Left colon (tissue), 2 donors: ENCODE measurements at places on chromosomes 1 and 21. TPM values are rescaled to one million over a fixed set of nuclear protein-coding genes. Genes with fewer than 3 reads are reported as not detected.

- no peak for DNase-seq
Observed at GRCh38 chr21:38140207-38140903, 116.4 kb upstream of the KCNJ15 start.

DNA sequence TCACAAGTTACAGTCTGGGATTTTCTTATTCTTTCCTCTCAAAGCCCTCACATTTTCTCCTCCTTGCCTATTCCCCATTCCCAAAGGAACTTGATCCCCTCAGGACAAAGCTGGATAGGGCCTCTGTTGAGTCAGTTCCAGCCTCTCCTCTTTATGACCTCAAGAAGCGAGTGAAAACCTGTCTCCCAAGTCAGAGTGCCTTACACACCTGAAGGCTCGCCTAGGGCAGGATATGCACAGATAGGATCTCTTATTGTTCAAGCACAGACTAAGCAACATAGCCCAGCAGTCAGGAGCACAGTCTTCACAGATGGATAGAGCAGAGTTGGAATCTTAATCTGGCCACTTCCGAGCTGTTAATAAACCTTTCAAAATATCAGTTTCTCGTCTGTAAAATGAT, 60.8 kb upstream of the PRRC2C start:
- DNase-seq, result no peak

DNA sequence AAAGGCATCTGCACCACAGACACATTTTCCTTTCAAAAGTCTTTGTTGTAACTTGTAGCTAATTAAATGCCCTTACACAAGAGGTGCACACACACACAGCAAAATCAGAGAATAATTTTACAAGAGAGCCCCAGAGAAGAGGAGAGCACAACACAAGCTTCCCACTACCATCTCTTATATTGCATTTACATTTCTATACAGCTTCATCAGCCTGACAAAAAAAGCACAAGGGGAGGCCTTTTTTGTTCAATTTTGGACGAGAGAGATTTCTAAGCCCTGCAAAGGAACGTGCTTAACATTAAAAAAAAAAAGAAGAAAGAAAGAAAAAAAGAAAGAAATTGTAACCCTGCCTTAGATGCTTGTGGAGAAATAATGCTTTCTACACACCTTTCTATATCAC, 17.1 kb upstream of the ESRRG start:
- no peak for DNase-seq

DNA sequence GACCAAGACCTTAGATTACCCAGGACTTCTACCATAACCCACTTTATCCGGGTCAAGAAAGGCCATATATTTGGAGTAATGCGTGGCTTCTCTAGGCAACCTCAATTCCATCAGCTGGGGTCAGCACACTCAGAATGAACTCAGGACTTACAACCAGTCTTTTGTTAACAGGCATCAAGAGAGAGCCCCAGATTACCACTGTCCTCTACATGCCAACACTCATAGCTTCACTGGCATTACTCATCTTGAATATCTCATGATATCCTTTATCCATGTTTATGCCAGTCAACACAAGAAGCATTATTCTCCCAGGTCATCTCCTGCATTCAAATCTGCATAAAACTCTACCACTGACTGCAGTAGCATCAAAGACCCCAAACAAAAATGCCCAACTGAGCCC, 6.6 kb upstream of the FCGR2A start:
- no peak for DNase-seq

DNA sequence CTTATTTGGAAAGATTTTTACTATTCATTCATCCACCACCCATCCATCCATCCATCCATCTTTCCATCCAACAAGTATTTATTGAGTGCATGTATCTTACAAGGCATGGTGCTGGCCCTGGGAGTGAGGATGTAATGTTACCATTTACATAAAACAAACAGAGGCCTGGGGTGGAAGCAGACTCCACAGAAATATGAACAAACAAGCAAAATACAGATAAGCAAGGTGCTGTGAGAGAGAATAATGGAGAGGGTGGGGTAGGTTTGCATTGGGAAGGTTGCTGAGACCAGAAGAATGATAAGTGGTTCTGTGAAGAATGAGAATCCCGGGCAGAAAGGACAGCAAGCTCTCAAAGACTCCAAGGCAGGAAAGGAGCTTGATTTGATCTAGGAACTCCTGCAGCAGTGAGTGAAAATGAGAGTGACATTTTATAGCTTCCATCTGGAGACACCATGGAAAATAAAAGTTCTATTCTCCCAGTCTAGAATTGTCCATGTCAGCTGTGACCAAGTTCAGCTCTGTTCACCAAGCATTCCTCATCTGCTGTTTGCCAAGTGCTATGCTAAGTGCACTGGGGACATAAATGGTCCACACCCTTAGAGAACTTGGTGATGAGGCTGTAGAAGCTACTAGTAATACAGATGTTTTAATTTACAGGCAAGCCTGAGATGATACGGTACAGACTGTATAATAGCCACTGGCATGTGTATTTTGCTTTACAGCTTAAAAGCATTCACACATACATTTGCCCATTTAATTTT, 75.3 kb downstream of the PEX14 start:
- no peak for DNase-seq

- no peak for DNase-seq
Observed at GRCh38 chr21:37243961-37244360, 23.2 kb downstream of the VPS26C start.

GRCh38 chr1:157646144-157646543, 48.3 kb upstream of the FCRL4 start:
- DNase-seq, result no peak

DNA sequence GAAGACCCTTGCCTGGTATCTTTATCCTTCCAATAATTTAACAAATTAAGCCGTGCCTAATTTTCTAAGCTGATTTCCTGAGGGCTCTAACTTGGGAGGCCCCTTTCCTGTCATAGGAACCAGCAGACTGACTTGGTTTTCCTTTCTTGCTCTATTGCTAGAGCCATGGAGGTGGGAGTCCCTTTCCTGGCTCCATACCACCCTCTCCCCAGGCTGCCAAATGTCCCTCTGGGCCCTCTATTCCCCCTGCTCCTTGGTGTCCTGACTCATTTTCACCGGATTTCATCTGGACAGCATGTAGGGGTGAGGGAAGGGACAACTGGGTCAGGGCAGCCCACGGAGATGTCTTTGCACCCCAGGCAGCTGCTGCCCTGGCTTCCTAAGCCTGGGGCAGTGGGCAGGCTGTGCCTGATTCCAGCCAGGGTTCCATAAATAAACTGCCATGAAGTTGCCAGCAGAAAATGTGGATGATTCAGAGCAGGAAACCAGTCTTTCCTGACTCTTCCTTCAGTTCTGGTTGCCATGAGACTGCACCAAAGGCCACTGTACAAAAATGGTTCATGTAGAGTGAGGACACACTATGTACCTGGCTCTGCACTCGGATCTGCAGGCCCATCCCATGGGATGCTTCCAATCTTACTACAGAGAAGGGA, 38.0 kb upstream of the SERBP1 start:
- DNase-seq, result no peak

- DNase-seq, result no peak
Observed at GRCh38 chr1:210800756-210801155, 333.2 kb downstream of the KCNH1 start.

DNA sequence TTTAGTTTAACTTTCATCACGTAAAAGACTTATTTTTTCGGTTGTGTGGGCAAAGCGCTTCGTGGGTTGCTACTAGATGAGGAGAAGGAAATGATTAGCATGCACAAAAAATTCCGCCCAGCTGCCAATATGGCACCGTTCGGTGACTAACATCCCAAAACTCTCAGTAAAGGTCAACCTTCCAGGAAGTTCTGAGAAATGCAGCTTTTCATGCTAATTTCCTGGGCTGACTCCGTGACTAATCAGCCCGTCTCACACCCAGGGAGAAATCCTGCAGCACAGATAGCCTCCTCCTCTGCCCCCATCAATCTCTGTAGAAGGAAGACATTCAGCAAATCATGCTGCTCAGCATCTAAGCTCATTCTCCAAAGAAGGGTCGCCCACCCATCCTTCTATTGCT, 34.1 kb downstream of the TMCO4 start:
- no peak for DNase-seq

DNA sequence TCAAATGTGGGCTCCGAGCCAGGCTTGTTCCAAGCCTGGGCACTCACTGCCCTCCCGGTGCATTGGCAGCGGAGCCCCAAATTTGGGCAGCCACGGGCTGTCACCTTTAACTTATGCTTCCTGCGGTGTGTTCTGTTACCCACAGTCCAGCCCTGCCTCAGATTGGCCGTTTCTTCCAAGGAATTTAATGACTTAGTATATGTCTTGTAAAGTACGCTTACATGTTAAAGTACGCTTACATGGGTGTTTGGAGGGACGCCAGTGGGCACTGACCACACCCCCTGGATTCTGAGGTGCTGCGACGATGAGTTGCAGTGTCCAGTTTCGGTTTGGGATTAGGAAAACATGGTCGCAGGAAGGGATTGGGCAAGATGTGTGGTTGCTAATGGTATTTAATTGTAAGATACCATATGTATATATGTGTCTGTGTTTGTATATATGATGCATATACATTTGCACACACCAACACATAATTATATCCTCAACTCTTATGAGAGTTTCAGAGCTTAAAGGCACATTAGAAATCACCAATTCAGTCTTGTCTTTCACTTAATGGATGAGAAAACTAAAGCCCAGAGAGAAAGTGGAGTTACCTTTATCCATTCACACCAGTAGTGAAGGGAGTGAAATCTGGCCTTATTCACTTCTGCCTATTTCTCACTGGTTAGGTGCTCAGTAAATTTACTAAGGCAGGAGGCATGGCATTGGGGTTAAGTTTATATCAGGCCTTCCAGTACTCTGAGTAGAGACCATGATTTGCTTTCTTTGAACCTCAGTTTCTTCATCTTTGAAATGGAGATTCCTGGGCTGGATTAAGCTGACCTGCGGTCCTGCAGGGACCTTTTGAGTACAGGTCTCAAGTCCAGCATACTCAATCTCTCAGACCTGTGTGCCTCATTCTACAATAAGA, 1.0 kb downstream of the SMYD2 start:
- peak; percentile 54 for DNase-seq

The FLG2 gene
- not detected for total RNA-seq

The GBP7 gene
- not detected for total RNA-seq

The AKR7A3 gene
- 92.5 TPM for total RNA-seq

The CELA2B gene
- not detected for total RNA-seq
